ENCODE measurements at places on chromosomes 11 and 22.
A peak's percentile ranks its signal among the peaks of the same experiment; 100 is the strongest.

DNA sequence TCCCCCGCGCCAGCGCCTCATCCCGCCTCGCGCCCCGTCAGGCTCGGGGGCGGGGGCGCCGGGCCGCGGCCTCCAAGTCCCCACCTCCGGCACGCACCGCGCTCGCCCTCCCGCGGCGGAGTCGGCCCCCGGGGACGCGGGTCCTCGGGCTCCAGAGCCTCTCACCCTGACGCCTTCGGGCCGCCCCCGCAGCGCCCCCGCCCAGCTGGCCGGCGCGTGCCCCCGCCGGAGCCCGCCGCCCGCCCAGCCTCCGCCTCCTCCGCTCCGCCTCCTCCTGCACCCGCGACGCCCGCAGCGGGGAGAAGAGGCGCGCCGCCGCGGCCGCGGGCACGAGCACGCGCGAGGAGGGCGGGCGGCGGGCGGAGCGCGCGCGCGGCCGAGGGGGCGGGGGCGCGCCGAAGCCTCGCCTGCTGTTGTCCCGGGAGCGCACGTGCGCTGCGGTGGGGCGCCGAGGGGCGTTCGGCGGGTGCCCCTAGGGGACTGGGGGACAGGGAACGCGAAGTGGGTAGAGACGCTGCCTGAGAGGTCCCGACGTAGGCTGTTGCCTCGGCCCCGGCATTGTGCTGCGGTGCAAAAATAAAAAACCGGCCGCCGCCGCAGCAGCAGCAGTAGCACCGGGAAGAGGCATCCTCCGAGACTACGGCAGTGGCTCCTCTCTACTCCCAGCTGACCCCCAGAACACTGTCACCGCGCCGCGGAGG lies 87.4 kb upstream of the ARHGAP32 start:
- DNase-seq: peak; percentile 74

GRCh38 chr22:49091451-49091850 lies 736.2 kb downstream of the BRD1 start:
- DNase-seq: no peak

- no peak for DNase-seq
Measured at GRCh38 chr22:18063306-18063705, 14.5 kb upstream of the PEX26 start.

GRCh38 chr11:61827571-61828378 lies at the start of gene FADS2:
FADS2 (plus strand) TSS chr11:61828300; CDS start chr11:61828391, 91 bp downstream.
- peak; percentile 98 for DNase-seq

DNA sequence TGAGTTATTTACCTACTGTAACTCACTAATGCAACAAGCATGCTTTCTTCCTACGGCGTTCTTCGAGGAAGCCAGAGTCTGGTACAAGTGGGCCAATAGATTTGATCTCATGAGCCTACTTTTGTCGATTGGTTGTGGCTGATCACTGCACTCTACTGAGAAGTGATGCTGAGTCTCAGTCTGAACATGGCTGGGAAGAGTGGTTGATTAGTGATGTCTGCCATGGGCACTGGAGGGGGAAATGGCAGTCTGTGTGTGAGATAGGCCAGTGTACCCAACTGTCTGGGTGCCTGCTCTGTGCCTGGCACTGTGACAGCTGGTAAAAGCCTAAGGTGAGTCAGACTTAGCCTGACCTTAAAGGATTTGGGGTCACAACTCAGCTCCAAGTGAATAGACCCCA lies 28.3 kb downstream of the MYO18B start:
- DNase-seq: no peak

GRCh38 chr11:128731041-128731663 lies 37.3 kb downstream of the FLI1 start:
- peak; percentile 61 for DNase-seq

DNA sequence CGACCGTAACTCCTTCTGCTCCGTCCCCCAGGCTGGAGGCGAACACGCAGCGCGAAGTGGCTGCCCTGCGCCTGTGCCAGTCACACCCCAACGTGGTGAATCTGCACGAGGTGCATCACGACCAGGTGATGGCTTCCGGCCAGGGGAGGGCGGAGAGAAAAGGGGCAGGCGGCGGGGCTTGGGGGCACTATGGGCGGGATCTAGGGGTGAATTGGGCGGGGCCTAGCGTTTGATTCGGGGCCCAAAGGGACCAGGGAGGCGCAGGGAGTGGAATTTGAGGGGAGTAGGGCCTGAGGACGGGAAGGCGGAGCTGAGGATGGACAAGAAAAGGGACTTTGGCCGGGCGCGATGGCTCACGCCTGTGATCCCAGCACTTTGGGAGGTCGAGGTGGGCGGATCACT lies 9.7 kb downstream of the RPS6KA4 start:
- no peak for DNase-seq

DNA sequence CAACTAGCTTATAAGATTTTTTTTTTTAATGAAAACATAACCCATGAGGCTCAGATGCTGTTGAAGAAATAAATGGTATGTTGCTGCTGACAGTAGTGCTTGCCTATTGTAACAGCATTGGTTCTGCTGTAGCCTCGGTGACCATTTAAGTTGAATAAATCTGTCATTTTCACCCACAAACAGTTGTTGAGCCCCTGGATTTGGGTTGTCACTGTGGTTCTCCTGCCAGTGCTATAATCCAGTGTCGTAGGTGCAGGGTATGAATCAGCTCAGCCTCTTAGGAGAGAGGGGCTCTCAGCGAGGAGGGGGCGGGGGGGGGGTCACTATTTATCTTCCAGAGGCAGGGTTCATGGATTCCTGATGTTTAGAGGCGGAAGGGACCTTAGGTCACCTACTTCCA lies 49.9 kb upstream of the HORMAD2 start:
- DNase-seq: no peak

- DNase-seq: no peak
Measured at GRCh38 chr11:40204228-40204627, 1255.2 kb downstream of the LRRC4C start.

- no peak for DNase-seq
Measured at GRCh38 chr11:130051082-130051481, 18.6 kb upstream of the APLP2 start.

- DNase-seq: no peak
Measured at GRCh38 chr11:34558673-34559072, 45.1 kb upstream of the ELF5 start.

DNA sequence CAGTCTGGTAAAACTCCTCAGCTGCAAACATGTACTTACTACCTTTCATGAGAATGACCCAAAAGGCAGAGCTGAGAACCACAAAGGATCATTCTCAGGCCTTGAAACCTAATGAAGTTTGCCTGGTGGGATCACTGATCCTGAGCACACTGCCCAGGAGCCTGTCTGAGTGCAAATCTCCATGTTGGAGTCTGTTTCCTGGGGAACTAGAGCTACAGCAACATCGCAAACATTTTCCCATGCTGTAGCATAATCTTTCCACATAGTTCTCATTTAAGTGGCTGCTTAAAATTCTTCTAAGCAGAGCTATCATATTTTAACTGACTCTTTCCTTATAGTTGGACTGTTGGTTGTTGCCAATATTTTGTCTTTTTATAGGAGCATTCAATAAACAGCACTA lies 58.5 kb downstream of the GUCY1A2 start:
- DNase-seq: no peak

- DNase-seq: no peak
Measured at GRCh38 chr11:115891581-115891980, 387.4 kb upstream of the CADM1 start.

- DNase-seq: no peak
Measured at GRCh38 chr22:27614006-27614649, 187.4 kb downstream of the MN1 start.

- no peak for DNase-seq
Measured at GRCh38 chr11:109423466-109424190, 1.6 kb downstream of the C11orf87 start.

- no peak for DNase-seq
Measured at GRCh38 chr11:129817534-129818051, 1.9 kb downstream of the TMEM45B start.

GRCh38 chr11:99098751-99099150 lies 78.0 kb downstream of the CNTN5 start:
- DNase-seq: no peak

GRCh38 chr11:23370580-23371275 lies 510.5 kb upstream of the CCDC179 start:
- no peak for DNase-seq

GRCh38 chr11:39732001-39732400 lies 1727.5 kb downstream of the LRRC4C start:
- no peak for DNase-seq

DNA sequence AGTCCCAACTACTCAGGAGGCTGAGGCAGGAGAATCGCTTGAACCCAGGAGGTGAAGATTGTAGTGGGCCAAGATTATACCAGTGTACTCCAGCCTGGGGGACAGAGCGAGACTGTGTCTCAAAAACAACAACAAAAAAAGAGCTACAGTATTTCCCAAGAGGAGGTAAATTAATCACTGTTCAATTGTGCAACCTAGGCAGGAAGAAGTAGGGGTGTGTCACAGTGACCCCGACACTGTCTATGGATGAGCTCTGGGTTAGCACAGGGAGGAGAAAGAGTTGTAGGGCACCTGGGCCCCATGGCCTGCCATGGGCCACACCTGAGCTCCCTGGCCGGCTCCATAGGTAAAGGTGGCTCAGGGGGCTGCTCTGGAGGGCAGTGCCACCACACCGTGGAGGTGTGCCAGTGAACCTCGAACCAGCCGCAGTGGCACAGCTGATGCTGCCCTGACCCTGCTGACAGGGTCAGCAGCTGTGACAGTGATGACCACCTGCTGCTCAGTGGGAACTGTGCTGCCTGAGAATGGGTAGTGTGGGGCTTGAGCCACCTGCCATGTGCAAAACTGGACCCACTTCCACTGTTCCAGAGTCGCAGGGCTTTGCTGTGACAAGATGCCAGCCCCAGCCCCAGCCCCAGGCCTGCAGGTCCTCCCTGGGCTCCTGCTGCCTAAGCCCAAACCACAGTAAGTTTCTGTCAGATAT lies 84.0 kb upstream of the PITPNB start:
- DNase-seq: no peak

Data from activated CD4-positive, alpha-beta T cell treated with anti-CD3 and anti-CD28 coated beads, Interleukin-10, Interleukin-2, amounts not matched to agents 100 ng/mL and 50 ng/mL, durations not matched to agents 16 hours and 8 hours (primary cell).